ENCODE measurements at places on chromosomes 7 and 10.
A peak's percentile ranks its signal among the peaks of the same experiment; 100 is the strongest.

DNA sequence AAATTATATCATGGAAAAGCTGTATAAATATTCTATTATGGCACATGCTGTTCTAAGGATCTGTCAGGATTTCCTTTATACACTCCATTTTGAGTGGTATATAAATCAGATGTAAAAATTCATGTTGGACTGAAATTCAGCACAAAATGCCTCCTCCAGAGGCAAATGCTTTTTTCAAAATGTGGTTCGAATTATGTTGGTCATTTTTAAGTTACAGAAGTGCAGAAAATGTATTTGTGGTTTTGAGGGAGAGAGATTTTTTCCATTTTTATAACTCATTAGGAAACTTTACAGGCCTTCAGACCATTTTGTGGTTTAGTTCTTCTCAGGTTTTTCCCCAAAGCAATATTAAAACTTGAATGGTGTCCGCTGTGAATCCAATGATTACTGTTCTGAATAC lies 2.9 kb downstream of the PPP1R3A start:
- no peak for DNase-seq

GRCh38 chr10:25666276-25666675 lies 267.8 kb upstream of the MYO3A start:
- no peak for DNase-seq

DNA sequence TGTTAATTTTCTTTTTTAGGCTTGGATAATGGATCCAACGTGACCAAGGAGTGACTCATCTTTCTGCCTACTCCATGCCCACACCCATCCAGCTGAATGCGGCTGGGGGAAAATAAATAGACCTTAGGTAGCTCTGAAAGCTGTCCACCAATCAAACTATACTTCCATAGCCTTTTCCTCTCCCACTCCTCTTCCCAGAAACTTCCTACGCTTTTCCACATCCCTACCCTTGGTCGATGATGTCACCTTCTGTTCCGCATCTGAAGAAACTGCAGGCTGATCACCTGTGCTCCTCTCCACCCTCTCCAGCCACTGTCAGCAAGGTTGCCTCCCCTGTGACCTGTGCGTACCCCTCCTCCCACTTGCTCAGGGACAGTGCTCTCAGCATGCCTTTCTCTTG lies 359.8 kb upstream of the KLF6 start:
- no peak for DNase-seq

DNA sequence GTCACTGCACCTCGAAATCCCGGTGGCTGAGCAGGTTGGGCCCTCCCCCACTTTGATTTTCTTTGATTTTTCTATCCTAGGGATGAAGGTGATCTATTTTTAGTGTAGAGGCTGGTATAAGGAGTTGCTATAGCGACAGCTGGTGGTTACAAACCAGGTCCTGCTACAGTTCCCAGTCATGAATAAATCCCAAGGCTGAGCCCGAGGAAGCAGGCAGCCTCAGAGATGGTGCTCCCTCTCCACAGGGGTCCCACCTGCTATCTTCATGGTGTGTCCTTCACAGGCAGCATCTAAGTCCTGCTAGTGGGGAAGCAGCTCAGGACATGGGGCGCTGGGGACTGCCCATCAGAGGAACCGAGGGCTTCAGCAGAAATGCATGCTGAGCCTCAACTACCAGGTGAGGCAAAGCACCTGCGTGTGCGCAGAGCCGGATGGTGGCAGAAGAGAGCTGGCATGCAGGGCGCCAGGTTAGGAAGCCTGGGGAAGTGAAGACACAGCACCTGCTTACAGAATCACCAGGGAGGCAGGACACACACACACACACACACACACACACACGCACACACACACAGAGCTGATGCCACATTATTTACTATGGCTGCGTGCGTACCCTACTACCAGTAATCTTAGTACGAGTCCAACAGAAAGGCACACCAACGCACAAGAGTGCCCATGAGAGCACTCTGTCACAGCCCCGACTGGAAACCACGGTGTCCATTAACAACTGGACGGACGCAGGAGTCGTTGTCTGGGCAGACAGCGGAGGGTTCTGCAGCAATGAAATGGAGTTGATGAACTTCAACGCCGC lies 150.9 kb downstream of the PRKAG2 start:
- DNase-seq, result no peak

- no peak for DNase-seq
These were observed 288.6 kb upstream of the CDC14C start for GRCh38 chr7:48635796-48636195.

DNA sequence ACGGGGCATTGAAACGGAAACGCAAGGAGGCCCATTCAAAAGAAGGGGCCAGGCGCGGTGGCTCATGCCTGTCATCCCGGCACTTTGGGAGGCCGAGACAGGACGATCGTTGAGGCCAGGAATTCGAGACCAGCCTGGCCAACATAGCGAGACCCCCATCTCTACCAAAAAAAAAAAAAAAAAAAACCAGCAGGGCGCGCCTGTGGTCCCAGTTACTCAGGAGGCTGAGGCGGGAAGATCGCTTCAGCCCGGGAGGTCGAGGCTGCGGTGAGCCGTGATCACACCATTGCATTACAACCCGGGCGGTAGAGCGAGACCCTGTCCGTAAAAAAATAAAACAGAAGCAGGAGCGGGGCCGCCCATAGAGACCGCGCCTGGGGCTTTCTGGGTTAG lies 396 bp downstream of the PSMG3 start:
- no peak for DNase-seq

DNA sequence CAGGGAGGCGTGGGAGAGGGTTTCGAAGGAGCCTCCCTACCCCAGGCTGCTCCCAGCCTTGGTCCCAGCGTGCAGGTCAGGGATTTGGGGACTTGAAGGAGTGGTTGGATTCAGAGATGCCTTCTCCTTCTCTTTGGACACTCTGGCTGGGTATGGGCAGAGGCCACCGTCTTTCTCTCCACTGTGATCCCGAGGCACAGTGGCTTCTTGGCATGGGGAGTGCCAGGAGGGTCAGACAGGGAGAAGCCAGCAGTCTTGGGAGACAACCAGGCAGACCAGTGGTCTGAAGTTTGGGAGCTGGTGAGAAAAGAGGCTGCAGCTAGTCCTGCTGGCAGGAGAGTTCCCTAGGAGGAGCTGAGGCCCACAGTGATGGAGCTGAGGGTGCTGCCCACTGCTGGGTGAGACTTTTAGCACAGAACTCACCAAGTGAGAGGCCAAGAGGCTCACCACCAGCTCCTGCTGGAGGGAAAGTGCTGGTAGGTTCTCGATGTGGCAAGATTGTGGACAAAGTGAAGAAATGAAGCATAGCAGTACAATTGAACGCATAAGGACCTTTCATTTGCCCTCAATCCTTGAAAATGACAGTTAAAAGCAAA lies 35.2 kb upstream of the WDFY4 start:
- no peak for DNase-seq

DNA sequence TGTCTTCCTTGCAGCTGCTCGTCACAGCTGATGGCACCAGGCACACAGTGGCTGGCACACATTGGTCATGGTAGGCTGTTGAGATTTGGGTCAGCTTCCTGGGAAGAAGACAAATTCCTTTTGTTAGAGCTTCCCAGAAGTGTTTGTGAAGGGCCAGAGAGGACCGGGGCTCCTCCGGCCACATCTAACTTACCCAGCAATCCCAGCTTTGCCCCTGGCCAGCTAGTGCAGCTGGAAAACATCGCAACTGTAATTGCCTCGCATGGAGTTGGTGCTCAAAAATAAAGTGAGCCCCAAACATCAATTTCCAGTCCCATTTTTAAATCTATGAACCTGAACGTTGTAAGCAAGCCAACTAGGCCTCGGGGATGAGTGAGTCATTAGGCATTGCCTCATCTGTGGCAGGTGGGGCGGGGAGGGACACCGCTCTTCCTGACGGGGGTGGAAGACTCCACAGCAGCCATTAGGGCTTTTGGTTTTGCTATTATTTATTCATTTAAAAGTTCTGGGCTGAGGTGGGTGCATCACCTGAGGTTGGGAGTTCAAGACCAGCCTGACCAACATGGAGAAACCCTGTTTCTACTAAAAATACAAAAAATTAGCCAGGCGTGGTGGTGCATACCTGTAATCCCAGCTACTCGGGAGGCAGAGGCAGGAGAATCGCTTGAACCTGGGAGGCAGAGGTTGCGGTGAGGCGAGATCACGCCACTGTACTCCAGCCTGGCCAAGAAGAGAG lies 12.4 kb downstream of the CPA5 start:
- DNase-seq, result no peak

DNA sequence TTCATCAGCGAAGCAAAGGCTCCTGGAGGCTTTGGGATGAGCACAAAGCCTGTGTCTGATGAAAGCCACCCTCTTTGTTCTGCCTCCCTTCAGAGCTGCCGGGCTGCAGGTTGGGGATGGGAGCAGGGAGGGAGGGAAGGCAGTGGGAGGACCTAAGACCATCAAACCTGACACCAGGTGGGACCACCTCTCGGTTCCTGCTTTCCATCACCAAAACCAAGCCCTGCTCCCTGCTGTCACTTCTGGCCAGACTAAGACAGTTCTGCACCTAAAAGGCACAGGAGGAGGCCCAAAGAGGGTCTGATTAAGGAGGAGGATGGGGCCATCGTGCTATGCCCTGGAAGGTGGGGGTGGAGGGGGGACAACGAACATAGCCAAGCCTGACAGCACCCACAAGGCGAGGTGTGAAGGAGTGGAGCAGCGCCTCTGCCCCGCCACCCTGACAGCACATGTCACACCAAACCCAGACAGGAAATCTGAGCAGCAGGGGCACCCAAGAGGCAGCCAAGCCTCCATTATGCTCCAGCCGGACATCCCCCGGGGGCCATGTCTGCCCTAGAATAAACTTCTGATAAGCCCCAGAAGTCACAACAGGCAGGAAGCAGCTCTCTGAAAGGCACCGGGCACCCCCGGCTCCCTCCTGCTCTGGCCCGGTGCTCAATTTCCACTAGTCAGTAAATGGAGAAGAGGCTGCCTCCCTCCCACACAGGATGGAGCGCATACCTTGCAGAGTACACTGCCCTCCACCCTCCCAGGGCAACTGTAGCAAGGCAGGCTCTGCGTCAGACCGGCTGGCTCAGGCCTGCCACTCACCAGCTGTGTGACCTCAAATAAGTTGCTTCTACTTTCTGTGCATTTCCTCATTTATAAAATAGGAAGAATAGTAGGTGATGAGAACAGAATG lies 48.9 kb downstream of the DLG5 start:
- no peak for DNase-seq

- no peak for DNase-seq
These were observed 27.7 kb downstream of the KLRG2 start for GRCh38 chr7:139455789-139456188.

- no peak for DNase-seq
These were observed 23.1 kb upstream of the STEAP4 start for GRCh38 chr7:88329532-88330463.

GRCh38 chr7:65968256-65969185 lies 13.5 kb downstream of the GUSB start:
- no peak for DNase-seq

- DNase-seq, result peak; percentile 28
These were observed 168.2 kb downstream of the NRF1 start for GRCh38 chr7:129779602-129780256.

DNA sequence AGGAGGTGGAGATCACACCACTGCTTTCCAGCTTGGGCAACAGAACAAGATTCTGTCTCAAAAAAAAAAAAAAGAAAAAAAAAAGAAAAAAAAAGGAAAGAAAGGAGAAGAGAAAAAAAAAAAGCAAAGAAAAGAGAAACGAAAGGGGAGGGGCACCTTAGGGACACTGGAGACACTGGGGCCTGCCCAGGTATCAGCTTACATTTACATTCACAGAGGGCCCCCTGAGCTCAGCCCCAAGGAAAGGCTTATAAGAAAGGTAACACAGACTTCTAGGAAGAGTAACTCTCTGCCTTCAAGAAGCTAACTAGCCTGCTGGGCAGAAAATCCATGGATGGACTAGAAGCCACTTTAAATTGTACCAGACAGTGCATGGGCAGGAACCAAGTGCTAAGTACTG lies 108.8 kb downstream of the NPY start:
- DNase-seq, result no peak

DNA sequence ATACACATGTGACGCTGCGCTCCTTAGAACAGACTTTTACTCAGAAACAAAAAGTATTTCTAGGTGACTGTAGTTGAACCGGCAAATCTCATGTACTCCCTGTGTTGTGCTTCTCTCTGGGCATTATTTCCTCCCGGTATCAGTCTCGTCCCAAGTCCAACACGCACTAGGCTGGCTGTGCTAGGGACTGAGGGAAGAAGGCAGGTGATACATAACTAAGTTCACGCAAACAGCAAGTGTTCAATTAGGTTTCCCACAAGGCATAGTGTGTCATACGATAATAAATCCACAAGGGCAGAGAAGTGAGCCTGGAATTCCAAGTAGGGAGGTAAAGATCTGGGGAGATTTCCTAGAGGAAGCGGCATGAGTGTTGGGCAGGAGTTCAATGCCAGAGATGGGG lies 20.4 kb downstream of the FAM53B start:
- DNase-seq, result no peak

- DNase-seq, result no peak
These were observed 222.1 kb downstream of the ARL4A start for GRCh38 chr7:12909483-12909882.

- DNase-seq, result no peak
These were observed 200.1 kb downstream of the ACTR3B start for GRCh38 chr7:152959610-152960009.

DNA sequence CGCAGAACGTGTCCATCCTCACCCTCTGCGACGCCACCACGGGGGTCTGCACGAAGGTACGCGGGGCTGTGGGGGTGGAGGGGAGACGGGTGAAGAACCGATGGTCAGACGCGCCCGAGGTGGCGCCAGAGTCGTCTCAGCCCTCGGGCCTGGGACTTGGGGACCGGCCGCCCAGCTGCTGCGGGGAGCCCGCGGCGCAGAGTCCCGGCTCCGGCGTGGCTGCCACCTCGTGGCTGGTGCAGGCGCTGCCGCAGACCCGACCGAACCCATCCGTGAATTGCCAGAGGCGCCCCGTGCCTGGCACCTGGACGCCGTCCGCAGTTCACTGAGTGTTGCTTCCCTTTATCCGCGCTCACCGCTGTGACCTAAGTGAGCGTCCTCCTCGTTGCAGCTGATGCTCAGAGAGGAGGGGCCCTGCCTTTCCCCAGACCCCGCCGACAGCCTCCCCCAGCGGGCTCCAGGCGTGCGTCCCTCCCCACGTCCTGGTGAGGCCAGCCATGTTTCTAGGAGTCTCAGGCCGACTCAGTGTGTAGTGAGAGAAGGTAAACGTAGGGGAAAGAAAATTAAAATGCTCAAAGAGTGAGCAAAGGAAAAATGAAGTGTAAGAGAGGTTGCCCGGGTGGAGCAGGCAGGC lies 208.7 kb downstream of the PAXIP1 start:
- DNase-seq, result no peak

DNA sequence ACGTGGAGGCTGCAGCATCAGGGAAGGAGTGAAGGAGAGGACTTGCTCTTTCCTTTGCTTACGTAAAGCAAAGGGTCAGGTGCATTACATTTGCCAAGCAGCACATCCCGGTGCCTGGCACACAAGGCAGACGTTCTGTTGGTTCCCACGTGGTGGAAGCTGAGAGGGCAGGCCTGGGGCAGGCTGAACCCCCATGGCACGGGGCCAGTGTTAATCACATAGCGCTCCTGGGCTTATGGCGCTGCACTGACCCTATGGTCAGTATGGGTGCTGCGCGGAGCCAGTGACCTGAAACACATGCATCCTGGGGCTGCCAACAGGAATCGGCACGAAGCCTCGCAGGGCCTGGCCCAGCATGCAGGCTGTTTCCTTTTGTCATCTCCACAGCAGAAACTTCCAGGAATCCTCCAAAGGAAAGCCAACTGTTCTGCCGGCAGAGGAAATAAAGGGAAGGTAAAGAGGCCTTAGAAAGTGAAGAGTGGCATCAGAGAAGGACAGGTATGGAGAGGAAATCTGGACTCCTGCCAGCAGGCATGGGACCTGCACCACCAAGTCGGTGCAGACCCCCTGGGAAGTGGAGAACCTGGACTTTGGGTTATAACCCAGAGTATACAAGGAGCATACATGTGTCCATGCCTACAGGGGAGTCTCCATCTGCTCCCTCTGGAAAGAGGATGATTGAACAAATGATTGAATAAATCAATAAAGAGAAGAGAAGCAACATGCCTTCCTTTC lies 560.2 kb downstream of the TCERG1L start:
- DNase-seq, result no peak
